Activated CD4-positive, CD25-positive, alpha-beta regulatory T cell treated with anti-CD3 and anti-CD28 coated beads, Interleukin-2, amount 50 U/mL, for 72 hours (primary cell): ENCODE measurements at places on chromosomes 13 and 19.
A peak's percentile ranks its signal among the peaks of the same experiment; 100 is the strongest.

GRCh38 chr13:73872397-73872796 lies 261.8 kb downstream of the KLF12 start:
- DNase-seq = no peak

- peak; percentile 68 for DNase-seq
These were observed 4.7 kb downstream of the EPS8L1 start for GRCh38 chr19:55080121-55080967.

DNA sequence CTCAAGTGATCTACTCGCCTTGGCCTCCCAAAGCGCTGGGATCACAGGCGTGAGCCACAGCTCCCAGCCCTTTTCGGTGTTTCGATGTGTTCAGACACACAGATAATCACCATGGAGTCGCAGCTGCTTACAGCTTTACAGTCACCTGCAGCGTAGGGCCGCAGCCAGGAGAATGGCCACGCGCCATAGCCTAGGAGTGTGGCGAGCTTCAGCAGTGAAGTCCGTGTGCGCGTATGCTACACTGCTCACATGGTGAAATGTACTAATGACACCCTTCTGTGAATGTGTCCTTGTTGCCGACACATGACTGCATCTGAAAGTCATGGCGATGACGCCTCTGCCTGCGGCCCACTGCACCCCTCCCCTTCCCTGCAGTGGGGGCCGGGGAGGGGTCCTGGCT lies 23.6 kb downstream of the AP3D1 start:
- DNase-seq = no peak

DNA sequence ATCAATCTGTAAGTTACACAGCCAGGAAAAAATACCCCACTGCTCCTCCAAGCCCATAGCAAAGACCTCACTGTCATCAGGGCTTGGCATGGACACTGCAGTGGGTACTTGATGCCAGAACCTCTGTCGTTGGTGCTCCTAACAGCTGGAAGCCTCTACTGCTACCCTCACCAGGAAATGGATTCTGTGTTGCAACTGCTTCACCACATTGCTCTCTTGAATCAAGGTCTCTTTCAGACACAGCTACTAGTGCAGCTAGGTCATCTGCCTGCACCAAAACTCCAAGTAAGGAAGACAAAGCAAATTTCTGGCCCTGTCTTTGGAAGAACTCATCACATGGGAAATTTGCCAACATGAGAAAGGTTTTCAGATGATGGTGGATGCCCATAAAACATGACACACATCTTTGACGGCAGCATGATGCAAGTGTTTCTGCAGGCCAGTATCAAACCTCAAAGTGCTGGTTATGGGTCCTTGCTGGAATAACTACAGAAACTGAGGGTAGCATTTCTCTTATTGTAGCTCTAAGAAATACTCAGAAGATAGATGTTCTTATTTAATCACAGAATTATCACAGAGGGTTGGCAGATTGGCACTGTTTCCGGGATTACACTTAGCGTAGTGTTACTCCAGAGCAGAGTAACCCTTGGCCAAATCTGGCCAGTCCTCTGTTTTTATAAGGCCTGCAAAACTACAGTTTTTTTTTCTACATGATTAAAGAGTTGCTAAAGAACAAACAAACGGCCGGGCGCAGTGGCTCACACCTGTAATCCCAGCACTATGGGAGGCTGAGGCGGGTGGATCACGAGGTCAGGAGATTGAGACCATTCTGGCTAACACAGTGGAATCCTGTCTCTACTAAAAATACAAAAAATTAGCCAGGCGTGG lies 12.9 kb upstream of the PCCA start:
- no peak for DNase-seq

GRCh38 chr19:40200341-40201099 lies 9.3 kb downstream of the MAP3K10 start:
- DNase-seq = no peak

GRCh38 chr19:33621065-33621785 lies 528 bp upstream of the CHST8 start:
- DNase-seq = no peak

DNA sequence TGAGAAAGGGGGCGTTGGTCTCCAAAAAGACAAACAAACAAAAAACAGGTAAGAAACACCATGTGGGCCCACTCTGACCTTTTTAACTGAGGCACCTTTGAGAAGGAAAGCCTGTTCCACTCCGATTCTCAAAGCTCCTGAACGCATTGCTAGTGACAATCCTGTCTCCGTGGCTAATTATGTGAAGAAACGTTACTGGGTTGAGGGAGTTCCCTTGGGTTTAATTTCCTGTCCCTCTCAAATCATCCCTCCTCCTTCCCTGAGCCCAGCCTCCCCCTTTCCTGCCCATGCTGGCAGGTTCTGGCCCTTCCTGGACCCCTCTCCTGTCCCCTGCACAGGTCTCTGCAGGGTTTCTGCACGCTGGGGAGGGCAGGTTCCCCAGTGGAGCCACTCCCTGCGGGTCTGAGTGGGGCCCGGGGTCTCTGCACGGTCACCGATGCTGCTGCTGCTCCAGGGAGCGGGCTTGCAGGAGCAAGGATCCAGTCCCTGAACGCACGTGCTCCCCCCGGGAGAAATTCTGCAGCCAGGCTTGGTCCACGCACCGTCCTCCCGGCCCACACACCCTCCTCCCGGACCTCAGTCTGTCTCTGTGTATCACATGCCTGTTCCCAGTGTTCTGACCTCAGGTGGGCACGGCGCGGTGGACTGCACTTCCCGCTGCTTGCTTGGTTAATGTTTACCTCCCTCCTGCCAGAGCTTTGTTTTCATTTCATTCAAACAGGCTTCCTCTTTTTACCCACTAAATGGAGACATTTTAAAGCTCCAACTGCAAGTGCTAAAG lies 76.4 kb upstream of the MCF2L start:
- DNase-seq = no peak

DNA sequence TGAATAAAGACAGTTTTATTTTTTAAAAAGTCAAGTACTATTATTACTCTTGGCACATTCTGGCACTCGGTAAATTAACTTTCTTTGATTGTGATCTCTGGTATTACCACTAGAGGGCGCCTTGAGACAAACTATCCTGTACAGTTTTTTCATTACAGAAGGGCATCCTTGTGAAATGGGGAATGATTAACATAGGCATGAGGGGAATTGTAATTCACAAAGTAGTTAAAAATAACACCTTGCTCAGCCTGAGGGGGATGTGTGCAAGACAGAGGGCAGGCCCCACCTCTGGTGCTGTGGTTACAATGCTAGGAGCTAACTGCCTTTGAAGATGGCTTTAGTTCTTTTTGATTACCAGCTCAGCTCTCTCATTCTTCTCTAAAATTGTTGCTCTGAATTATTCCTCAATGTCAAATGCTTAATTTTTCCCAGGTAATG lies 24.2 kb upstream of the C1QTNF9B start:
- DNase-seq = no peak

DNA sequence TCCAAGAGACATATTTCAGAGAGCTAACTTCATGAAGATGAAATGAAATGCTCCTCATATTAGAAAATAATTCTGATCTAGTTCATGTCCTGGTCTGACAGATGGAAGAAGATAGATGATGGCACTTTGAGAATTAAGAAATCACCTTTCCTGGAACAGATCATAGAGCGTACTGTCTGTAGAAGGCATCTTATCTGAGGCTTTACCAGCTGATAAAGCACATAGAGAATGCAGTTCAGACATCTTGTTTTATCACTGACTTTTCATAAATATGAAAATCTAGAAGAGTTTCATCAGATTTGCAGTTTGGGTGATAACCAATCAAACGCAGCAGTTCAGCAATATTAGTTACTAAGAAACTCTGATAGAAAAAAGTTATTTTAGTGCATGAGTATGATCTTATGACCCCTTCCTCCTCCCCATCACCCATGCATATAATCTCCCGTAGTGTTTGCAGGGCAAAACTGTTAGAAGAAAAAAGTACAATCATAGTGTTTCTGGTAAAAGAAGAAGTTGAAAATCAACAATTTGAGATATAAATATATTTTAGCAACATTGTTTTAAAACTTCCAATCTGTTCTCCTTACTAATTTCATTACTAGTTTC lies 585.2 kb downstream of the PCDH9 start:
- no peak for DNase-seq

- no peak for DNase-seq
These were observed 12.8 kb downstream of the COL4A1 start for GRCh38 chr13:110294146-110294545.

DNA sequence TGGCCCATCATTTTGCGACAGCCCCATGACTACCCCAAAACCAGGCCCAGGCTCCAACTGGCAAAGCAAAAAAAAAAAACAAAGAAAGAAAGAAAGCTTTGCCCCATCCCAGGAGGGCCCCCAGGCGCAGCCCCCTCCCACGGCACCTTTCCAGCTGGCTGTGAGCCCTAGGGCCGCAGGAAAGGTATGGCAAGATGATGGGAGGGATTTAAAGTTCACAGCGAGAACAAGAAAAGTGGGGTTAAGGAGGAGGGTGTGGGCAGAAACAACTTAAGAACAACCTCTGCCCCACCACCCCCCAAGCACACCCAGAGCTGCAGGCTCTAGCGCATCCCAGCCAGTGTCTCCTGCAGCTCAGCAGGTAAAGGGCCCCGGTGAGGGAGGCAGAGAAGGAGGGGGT lies at the start of gene CYP2F1:
Gene CYP2F1 (plus strand): TSS at position 301 of the 400 bp plus-strand sequence. CDS start 1,757 bp downstream, outside the sequence.
- DNase-seq = no peak

DNA sequence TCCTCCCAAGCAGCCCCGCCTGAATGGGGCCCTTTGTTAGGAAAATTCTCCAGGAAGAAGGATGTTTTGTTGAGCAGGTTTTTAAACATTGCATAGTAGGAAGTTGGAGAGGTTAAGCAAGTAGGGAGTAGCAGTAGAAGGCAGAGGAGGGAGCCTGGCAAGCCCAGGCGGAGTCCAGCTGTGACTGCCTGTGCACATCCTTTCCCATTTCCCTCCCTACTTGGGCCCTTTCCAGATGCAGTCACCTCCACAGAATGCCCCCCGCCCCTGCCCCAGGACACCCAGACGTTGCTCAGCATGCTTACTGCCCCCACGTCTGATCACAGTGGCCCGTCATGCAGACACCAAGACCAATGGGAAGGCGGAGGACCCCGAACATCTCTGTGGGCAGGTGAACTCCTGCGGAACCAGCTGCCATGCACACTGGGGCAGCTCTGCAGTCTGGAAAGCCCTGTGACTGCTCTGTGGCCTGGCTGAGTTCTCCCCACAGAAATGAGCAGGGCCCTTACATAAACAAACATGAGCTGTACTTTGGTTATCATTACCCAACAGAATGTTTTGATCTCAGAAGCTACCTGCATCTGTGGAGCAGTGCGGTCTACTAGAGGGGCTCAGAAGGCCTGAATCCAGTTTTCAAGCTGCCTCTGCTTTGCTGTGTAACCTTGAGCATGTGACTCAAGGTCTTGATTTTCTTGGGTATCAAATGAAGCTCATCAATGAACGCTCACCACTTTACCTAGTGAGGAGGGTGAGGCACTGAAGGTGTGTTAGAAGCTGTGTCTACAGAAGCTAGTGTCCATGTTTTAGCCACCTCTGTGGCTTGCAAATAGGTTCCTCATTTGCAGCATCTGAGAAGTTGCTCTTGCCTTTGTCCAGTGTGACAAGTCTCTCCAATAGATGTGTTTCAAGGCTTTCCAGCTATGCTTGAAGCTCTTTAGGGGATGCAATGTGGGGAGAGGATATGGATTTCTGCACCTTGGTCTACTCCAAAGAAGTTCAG lies 84.2 kb downstream of the TNFRSF19 start:
- DNase-seq = no peak

- DNase-seq = no peak
These were observed 2.4 kb upstream of the SPIB start for GRCh38 chr19:50416034-50416977.

DNA sequence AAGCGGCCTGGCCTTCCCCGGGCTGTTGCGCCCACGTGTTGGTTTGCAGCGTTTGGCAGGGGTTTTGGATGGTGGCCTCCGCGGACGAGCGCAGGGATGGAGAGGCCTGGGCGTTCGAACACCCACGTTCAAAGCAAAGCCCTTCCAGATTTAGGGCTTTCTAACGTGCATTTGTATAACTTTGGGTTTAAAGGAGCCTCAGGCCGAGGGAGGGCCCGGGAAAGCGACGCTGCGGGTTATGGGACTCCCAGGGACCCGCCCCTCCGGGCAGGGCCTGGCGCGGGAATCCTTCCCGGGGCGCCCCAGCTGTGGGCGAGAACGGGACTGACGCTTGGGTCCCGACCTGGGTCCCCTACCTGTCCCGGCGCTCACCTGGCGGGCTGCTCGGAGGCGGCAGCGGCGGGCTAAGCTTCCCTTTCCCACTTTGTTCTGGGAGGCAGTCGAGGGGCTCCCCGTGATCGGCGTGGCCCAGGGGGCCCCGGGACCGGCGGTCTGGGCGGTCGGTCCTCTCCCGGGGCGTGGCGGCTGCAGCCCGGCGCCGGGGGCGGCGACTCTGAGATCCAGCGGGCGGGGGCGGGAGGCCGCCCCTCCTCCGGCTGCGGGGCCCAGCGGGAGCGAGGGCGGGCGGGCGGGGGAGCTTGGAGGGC lies at the start of gene FBXO17:
Gene FBXO17 (minus strand): TSS at position 529 of the 647 bp plus-strand sequence. CDS start 25,423 bp downstream, outside the sequence.
- no peak for DNase-seq

DNA sequence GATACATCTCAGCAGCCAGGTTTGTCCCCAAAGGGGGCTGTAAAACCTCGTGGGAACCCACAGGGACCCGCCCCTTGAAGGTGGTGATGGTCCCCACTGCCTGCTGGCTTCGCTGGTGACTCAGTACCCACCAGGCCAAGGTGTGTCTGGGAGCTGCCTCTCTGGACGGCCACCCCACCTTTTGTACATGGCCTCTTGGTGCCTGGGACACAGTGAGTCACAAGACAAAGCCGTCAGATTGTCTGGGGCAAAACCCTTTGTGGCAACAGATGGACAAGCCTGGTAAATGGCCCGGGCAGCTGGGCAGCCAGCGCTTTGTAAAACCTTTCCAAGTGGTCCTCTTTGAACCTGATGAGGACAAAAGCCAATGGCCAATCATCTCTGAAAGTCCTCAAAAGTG lies 27.9 kb upstream of the KLF2 start:
- no peak for DNase-seq

DNA sequence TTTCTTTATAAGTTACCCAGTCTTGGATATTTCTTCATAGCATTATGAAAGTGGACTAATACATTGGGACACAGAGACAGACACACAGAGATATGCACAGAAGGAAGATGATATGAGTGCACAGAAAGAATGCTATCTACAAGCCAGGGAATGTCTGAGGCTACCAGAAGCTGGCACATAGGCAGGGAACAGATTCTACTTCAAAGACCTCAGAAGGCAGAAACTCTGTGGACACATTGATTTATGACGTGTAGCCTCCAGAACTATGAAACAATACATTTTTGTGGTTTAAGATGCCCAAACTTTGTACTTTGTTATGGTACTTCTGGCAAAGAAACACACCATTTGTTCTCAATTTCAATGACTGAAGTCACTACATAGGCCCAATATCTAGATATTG lies 556.7 kb downstream of the PCDH9 start:
- DNase-seq = no peak

- DNase-seq = no peak
These were observed 7.7 kb downstream of the HOOK2 start for GRCh38 chr19:12767666-12768065.

DNA sequence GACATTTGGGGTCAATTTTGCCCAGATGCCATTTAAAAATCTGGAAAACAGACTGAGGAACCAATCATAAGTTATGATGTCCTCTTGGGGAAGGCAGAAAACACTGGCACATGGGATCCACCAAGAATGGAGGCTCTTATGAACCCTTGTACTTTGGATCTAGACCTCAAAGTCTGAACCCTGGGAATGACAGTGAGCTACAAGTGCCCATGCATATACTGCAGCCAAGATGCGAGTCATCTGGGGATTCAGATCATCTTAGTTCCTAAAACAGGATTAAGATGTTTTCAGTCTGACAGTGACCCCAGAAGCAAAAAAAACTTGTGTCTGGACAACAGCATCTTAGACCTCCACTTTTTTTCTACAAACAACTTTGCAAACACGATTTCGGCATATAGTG lies 100.2 kb upstream of the SIAH3 start:
- no peak for DNase-seq

GRCh38 chr13:42466123-42466522 lies 107.8 kb upstream of the TNFSF11 start:
- DNase-seq = no peak
